ENCODE measurements at places on chromosomes 5 and 9. TPM values are rescaled to one million over a fixed set of nuclear protein-coding genes. Genes with fewer than 3 reads are reported as not detected.

Gene RAPGEF1
- 134 TPM for total RNA-seq

Gene SH3GL2
- not detected for total RNA-seq

Gene PCDHA1
- total RNA-seq = not detected

Gene CER1
- not detected for total RNA-seq

- no peak for DNase-seq
- H3K4me1 ChIP-seq = no peaks in the 10 kb centered on the region
- H3K36me3 ChIP-seq = no peaks in the 10 kb centered on the region
Measured at GRCh38 chr5:15762668-15763067, 262.7 kb downstream of the FBXL7 start.

DNA sequence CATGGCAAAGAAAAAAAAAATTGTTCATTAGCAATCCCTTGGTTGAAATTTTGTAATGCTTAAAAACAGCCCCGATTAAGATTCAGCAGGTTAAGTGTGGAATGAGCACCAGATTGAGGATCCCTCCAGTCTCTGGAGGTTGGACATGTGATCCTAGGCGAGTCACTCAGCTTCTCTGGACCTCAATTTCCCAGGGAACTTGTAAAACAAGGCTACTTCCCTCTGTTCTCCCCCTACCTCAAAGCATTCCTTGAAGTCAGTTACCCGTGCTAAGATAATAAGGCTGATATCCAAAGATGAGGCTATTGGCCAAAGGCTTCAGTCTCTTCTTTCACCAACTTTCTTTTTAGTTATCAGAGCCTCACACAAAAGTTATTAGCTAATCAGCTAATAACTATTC, 2.9 kb downstream of the KLHL3 start:
- no peaks in the 10 kb centered on the region for H3K27me3 ChIP-seq
- H3K4me3 ChIP-seq = no peak overlapping the region
- peaks cover 37% of the 10 kb centered on the region for H3K4me1 ChIP-seq

All from CD4-positive, alpha-beta T cell (primary cell).